ENCODE measurements at places on chromosomes 3 and 15.
A peak's percentile ranks its signal among the peaks of the same experiment; 100 is the strongest.

DNA sequence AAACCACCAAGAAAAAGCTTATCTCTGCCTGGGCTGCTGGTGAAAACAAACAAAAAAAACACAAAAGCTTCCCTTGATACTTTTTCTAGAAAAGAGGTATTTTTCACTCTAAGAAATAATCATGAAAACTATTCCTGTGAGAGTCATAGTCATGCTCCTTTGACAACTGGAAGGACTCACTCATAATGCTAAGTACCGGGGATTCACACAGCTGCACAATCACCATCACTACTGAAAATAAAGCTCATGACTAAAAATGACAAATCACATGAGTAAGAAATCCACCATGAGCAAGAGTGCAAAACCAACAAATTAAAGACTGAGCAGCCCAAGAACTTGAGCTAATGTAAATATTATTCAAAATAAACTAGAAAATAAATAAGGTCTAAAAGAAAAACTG is 10.6 kb upstream of the POU1F1 start:
- DNase-seq = no peak

DNA sequence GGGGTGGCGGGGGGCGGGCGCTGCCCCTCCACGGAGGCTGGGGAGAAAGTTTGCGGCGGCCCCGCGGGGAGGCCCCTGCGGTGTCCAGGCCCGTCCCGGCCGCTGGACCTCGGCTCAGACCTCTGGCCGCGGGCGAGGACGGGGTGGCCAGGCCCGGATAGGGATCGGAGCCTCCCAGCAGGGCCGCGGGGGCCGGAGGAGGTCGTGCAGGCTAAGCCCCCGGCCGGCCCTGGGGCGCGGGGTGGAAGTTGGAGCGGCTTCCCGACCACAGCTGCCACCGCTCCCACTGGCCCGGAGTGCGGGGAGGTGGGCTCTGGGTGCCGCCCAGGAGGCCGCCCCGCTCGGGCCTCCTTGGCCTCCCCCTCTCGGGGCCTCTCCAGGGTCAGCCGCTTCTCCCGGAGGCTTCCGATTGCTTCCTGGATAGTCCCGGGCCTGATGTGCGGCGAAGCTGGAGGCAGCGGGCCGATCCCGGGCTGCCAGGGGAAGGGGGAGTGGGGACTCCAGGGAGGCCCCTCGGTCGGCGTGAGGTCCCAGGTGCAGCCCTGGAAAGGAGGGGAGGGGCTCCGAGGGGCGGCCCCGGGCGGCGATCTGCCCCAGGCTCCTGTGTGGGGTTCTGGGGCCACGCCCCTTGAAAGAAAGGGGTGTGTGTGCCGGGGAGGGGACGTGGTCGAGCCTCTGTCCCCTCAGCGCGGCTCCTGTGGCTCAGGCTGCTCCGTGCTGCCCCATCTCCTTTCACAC is 907 bp downstream of the PLXNA1 start:
- no peak for DNase-seq

DNA sequence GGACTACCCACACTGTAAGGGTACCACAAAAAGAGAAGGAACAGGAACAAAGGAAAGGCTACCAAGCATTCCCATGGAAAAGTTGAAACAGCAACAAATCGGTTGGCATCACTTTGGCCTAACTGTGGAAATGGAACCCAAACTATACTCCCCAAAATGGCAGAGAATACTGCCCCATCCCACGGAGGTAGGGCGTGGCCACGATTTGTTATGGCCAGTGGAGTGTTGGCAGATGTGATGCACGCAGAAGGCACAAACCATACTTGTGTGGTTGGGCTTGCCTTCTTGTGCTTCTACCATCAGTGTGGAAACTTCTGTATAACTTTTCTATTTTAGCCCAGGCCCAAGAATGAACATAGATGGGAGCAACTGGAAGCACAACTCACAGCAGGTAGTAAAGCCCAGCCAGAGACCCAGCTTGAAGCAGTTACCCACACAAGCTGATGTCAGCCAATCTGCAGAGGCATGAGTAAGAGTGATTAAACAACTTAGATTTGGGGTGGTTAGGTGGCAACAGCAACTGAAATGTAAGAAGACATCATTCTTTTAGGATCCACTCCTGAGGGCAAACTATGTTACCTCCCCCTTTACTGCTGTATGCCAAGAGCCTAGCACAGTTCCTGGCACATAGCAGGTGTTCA is 64.1 kb downstream of the BTD start:
- no peak for DNase-seq

DNA sequence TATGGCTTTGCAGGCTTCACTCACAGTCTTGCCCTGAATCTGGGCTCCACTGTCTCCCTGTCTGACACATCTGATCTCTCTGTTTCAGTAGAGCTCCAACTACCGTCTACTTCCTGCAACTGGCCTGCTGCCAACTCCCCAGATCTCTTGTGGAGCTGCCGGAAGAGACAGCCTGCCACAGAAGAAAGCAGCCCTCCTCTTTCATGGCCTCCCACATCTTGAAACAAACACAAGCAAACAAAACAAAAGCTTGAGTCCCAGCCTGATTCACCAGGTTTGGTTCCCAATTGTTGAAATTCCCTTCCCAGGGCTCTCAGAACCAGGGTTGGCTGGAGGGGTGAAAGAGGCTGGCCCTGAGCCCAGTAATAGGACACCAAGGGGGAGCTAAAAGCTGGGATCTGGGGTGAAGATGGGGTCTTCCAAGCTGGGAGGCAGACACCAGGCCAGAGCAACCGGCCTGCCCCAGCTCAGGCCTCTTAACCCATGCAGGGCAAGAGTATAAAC is 55.3 kb upstream of the CA12 start:
- DNase-seq = peak; percentile 82

DNA sequence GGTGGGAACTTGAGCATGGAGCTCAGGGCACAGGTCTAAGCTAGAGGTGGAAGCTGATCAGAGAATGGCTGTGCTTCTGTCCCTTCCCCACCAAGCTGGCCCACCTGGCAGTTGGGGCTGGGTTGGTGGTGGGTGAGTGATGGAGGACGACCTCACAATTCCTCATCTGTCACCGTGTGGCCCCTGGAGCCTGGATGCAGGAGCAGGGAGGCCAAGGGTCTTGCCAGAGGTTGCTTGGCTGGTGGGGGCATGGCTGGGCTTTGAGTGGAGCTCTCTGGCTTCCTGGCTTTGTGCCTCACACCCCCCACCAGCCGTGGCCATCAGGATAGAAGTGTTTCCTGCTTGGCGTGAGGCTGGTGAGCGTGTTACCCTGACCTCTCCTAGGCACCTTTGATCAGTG is 36.0 kb downstream of the FBLN2 start:
- DNase-seq = no peak

- no peak for DNase-seq
Observed at GRCh38 chr3:27888562-27888961, 166.4 kb upstream of the EOMES start.

DNA sequence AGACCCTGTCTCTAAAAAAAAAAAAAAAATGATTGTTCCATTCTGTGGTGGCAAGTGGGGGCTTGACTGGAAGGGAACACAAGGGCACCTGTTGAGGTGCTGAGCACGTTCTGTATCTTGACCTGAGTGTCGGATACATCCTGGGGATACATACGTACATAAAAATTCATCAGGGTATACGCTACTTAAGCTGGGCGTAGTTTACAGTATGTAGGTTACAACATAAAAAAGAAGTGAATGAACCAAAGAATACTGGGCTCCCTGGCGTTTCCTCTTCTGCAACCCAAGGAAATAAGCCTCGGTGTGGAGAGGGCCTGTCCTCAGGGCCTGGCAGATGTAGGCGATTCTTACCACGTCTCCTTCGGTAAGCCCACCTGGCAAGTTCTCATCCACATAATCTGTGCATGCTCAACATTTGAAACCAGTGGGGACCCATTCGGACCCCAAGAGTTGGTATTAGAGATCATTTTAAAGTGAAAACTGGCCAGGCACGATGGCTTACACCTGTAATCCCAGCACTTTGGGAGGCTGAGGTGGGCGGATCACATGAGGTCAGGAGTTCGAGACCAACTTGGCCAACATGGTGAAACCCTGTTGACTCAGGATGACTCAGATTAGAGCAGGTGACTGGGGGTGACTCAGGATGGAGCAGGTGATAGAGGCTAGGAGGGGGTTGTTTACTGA is 5.1 kb upstream of the MUC20 start:
- no peak for DNase-seq

- DNase-seq = no peak
Observed at GRCh38 chr15:64691896-64692565, 83.4 kb downstream of the RBPMS2 start.

DNA sequence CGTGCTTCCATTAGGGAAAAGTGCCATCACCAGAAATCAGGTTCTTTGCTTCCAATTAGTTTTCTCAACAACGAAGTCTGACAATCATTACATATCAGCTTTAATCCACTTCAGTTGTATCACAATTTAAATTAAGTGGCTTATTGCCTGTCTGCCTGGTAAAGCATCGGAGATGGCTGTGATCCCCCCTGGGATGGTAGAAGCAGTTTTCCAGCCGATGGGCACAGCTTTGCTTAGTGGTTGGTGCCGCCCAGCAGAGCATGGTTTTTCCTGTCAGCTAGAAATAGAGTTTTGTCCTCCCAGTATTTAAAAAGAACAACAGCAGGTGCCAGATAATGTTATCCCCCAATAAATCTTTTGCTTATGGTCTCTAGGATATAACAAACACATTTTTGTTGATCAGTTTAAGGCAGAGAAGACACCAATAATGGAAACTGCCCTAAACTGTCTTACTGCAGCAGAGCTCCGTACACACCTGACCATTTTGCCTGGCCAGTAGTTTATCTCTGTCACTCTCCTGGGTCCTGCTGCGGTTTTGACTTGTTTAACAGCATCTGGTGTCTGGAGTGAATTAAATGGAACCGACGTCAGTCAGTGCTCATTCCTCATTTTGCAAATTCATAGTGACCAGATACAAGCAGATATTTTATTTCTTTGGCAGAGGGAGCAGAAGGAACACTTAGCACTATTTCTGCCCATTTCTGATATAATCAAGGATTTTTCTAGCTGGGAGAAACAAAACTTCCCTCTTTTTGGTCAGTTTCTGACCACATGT is 79.1 kb downstream of the SLC49A4 start:
- no peak for DNase-seq

- no peak for DNase-seq
Observed at GRCh38 chr15:101258238-101259144, 6.6 kb upstream of the CHSY1 start.

DNA sequence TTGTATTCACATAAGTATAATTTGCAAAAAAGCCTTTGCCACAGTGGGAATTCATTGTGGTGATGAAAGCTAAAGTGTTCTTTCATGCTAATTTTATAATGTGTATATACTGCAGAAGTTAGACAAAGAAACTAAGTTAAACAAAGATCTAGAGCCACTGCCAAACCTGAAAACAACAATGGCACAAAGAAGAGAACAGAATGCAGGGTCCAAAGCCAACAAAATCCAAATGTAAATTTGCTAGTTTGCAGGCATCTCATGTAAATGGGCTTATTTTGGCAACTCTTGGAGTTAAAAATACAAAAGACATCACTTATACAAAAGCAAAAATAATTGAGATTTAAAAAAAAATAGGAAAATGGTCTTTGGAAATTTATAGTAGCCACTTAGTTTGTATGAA is 123.0 kb downstream of the TCF12 start:
- DNase-seq = no peak

DNA sequence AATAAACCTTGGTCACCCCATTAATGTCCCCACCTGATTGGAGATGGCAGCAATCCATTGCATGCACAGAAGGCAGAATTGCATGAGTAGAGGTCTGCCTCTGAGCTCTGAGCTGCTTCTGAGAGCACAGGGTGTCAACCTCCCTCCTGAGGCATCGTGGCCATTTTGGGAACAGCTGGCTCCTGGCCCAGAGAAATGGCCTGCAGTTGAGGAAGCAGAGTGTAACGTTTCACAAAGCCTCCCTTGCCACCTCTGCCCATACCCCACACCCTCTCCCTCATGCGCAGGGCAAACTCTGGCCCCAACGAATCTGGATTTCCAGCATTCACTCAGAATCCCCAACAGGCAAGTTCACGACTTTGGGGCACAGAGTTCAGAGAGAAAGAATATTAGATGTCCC is 198.9 kb downstream of the ADAMTS9 start:
- DNase-seq = no peak

DNA sequence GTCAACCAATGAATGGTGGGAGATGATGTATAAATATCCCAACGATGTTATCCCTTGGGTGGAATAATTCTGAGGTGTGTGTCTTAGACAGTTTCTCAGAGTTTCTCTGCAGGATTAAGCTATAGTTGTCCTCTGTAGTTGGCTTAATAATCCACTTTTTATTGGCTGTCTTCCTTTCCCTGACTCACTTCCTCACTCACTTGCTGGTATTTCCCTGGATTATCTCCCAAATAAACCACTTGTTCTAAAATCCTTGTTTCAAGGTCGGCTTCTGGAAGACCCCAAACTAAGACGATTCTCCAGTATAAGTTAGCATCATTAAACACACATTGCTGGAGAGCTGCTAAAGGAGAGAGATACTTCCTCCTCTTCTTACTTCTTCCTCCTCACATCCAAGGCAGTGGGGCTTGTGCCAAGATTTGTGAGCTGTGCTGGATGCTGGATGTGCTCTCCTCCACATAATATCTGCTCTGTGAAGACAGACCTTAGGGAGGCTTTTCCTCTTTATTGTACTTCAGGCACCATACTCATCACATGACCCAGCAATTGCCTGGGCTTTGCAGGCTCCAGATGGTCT is 22.5 kb upstream of the ROPN1 start:
- DNase-seq = no peak

- no peak for DNase-seq
Observed at GRCh38 chr3:118425272-118425837, 609.3 kb downstream of the IGSF11 start.

DNA sequence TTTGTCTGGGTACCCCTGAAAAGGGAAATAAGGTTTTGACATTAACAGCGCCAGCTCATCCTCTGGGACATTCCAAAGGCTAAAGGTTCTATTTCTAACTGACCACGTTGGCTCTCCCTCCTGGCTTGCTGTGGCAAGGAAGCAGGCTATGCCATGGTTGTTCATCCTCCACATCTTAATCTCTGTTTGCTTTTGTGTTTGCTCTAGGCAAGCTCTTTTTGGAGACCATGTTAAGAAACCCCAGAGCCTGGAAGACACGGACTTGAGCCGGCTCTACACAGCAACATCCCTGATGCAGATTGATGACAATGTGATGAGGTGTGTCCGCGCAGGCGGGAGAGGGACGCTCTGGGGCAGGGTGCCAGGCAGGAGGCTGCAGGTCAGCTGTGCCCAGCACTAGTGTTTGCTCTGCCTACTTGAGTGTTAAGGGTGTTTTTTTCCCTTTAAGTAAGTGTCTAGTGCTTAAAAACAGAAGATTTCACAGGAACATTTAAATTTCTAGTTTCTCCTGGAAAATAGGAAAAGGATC is 33.3 kb downstream of the RLBP1 start:
- DNase-seq = peak; percentile 73

DNA sequence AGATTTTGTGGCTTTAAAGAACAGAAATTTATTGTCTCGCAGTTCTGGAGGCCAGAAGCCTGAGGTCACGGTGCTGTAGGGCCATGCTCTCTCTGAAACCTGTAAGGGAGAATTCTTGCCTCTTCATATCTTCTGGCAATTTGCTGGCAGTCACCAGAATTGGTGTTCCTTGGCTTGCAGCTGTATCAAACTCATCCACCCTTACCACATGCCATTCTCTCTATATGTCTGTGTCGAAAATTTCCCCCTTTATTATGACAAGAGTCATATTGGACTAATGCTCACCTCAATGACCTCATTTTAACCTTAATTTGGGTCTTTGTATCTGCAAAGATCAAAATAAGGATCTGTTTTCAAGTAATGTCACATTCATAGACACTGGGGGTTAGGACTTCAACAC is 266.7 kb downstream of the IL20RB start:
- no peak for DNase-seq
